Ovary (tissue), 10 donors: ENCODE measurements at places on chromosomes 1 and 21.

DNA sequence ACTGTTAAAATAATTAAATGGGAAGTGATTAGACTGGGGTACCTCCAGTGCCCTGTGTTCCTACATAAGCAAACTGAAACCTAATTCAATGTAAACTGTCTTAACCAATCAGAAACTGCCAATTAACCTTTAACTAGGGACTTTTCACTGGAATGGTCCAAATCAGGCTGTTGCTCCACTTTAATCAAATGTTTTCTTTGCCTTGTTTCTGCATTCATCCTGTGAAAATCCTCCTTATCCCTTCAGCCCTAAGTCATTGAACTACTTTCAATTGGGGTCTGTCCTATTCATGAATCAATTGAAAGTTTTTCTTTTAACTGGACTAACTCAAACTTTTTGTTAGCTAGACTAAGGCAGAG, 5.1 kb upstream of the FUBP1 start:
- H3K4me3 ChIP-seq: no peak overlapping the region
- H3K4me1 ChIP-seq: peaks cover 1% of the 10 kb centered on the region
- H3K36me3 ChIP-seq: no peaks in the 10 kb centered on the region
- H3K27ac ChIP-seq: no peak overlapping the region
- no peaks in the 10 kb centered on the region for H3K27me3 ChIP-seq

DNA sequence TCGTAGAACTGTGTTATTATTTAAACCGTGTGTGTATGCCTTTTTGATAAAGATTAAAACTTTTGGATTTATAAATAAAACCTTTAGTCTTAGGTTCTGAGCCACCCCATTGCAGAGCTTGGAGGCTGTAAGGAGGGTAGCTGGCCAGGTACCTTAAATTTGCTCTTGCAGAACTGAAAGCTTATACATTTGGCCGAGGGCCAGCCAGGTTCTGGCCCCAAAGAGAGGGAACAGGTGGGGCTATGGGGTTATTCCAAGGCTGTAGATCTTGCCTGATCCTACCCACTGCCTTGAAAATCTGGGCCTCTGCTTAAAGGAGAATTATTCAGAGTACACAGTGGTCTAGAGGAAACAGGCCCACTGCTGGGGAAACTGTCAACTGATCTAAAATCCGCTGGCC, 59.6 kb downstream of the CAMK2N1 start:
- H3K36me3 ChIP-seq: no peaks in the 10 kb centered on the region
- H3K27ac ChIP-seq: no peak overlapping the region
- no peaks in the 10 kb centered on the region for H3K27me3 ChIP-seq
- no peak for DNase-seq
- H3K4me3 ChIP-seq: no peak overlapping the region
- no peaks in the 10 kb centered on the region for H3K4me1 ChIP-seq

GRCh38 chr1:24931146-24931467, 1.0 kb upstream of the RUNX3 start:
- H3K4me3 ChIP-seq: no peak overlapping the region
- DNase-seq: no peak
- H3K4me1 ChIP-seq: no peaks in the 10 kb centered on the region
- no peaks in the 10 kb centered on the region for H3K36me3 ChIP-seq
- H3K27ac ChIP-seq: no peak overlapping the region

DNA sequence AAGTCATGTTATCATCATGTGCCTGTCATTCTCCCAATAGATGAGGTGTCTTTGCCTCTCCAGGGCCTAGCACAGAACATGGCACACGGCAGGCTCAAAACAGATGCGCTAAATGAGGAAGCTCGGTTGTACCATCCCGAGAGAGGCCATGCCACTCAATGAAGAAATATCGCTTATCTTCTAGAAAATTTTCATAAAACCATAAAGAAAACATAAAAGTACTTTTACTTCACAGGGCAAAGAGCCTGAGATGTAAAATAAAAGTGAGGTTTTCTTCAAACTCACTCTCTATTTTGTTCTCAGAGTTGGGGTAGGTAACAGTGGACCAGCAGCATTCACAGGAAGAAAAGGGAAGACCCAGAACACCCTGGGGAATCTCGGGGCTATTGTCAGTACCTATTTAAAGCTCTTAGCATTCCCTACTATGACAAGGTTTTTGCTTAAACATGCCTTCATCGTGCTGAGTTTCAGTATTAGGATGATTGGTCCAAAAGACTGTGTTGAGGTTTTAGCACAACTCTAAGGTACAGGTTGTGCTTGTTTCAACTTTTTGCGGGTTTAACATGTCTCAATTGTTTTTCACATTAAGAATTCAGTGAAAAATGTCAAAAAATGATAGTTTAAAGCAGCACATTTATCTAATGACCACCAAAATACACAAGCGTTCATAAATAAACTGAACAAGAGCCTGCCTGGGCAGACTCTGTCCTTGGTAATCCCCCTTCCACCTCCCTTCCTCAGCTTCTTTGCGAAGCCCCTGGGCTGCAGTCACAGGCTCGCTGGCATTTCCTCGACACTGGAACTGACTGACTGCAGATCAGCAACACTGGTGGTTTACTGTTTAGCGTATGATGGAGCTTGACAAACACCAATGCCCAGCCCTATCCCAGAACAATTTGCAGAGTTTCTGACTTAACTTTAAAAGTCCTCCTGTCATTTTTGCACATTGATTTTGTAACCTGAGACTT, 55.6 kb downstream of the COQ8A start:
- no peak overlapping the region for H3K27ac ChIP-seq
- peaks cover under 1% of the 10 kb centered on the region for H3K4me1 ChIP-seq
- no peak for DNase-seq
- no peaks in the 10 kb centered on the region for H3K36me3 ChIP-seq

- H3K27me3 ChIP-seq: no peaks in the 10 kb centered on the region
- DNase-seq: no peak
- H3K27ac ChIP-seq: no peak overlapping the region
- H3K4me3 ChIP-seq: peak overlapping the region; percentile 80
Observed at GRCh38 chr1:149884433-149885338, 14.7 kb upstream of the BOLA1 start.

- no peaks in the 10 kb centered on the region for H3K36me3 ChIP-seq
- peaks cover 3% of the 10 kb centered on the region for H3K4me1 ChIP-seq
- no peak overlapping the region for H3K27ac ChIP-seq
- no peaks in the 10 kb centered on the region for H3K27me3 ChIP-seq
- no peak overlapping the region for H3K4me3 ChIP-seq
Observed at GRCh38 chr1:81848880-81849682, 48.3 kb downstream of the ADGRL2 start.

DNA sequence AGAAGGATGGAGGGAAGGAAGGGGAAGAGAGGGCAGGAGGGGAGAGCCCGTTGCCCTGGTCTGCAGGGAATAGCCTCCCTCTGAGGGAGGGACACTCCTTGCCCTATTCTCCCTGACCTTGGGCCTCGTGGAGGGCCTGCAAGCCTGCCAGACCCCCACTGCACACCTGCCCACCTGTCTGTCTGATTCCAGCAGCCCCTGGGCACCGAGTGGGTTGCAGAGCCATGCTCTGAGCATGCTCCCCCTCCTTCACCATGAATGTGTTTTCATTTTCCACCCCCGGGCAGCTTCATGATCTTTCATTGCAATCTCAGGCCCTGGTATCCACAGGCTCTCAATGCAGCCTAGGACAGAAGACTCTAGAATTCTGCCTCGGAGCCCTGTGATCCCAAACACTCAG, 5.1 kb upstream of the NPHP4 start:
- H3K27ac ChIP-seq: no peak overlapping the region
- H3K36me3 ChIP-seq: no peaks in the 10 kb centered on the region
- no peaks in the 10 kb centered on the region for H3K27me3 ChIP-seq

DNA sequence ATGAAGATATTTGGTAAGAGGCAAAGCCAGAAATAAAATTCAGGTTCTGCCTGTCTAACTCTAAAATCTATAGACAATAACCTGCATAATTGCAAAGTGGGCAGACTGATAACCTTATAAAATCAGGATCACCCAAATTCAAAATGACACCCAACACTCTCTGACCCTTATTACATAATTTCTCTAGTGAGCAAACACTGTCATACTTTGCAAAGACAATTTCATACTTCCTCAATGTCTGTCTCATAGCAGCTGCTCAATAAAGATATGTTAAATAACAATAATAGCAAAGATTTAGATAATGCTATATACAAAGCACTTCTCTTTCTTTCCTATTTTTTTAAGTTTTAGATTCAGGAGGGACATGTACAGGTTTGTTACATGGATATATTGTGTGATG, 118.5 kb downstream of the UCHL5 start:
- no peaks in the 10 kb centered on the region for H3K36me3 ChIP-seq
- no peak overlapping the region for H3K27ac ChIP-seq
- H3K27me3 ChIP-seq: no peaks in the 10 kb centered on the region
- no peak overlapping the region for H3K4me3 ChIP-seq
- no peak for DNase-seq

DNA sequence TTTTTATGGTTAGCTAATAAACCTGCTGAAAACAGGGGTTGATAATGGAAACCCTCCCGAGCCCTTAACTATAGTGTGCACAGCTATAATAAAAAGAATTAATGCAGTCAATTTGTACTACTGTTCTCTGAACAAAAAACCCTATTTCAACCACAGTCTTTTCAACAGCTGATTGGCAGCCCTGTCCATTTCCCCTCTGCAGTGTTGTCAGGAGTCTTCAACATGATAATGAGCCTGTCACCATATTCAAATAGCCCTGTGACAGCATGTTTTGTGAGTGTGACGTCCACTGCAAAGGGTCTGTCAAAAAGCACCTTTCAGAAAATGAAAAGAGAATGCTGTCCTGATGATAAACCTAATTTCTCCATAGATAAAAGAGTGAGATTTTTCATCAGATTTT, 92.7 kb downstream of the ESRRG start:
- no peak overlapping the region for H3K27ac ChIP-seq
- no peak for DNase-seq
- H3K4me3 ChIP-seq: no peak overlapping the region
- no peaks in the 10 kb centered on the region for H3K36me3 ChIP-seq

DNA sequence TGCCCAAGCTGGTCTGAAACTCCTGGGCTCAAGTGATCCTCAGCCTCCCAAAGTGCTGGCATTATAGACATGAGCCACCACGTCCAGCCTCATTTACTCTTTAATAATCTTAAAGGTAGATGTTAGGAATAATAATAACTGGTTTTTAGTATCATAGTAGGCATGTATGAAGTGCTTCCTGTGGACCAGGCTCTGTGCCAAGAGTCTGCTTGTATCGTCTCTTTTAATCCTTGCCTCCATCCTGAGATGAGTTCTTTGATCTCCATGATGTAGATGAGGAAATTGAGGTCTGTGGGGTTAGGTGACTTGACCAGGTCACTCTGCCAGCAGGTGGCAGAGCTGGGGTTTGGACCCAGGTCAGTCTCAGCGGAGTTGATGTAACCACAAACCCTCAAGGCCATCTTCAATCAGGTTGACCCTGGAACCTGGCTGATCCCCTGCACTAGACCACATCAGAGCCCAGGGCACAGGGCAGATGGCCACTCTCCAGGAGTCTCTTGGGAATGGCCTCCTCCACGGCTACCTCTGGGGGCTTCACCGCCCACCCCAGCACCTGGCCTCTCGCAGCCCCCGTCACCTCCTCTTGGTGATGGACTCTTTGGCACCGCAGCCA, 11.3 kb downstream of the EFHD2 start:
- peaks cover 8% of the 10 kb centered on the region for H3K4me1 ChIP-seq
- no peaks in the 10 kb centered on the region for H3K36me3 ChIP-seq
- H3K27ac ChIP-seq: no peak overlapping the region
- no peaks in the 10 kb centered on the region for H3K27me3 ChIP-seq

DNA sequence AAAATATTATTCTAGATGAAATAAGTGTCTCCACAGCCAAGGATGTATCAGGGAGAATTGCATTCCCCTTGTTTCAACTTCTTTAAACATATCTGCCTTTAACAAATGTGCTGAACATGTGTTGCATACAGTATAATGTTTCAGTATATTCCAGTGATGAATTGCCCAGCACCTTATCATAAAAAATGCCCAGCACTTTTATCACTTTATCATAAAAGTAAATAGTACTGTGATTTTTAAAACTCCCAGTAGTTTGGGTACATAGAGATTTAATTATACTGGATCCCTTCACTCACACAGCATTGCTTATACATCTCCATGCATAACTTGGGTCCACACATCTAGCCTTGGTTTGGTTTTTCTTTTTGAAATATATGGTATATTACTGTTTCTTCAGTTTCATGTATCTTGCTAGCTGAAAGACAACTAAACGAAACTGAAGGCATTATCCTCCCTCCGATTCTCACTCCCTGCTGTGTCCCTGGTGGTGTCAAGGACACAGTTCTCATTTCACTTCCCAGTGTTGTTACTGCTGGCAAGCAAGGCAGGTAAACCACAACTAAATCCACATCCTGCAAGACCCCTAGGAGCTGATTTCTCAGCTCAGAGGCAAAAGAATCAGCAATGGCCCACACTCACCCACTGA, 118.2 kb upstream of the SLC44A3 start:
- no peak overlapping the region for H3K4me3 ChIP-seq
- no peaks in the 10 kb centered on the region for H3K36me3 ChIP-seq
- no peak overlapping the region for H3K27ac ChIP-seq
- H3K4me1 ChIP-seq: peaks cover 6% of the 10 kb centered on the region

DNA sequence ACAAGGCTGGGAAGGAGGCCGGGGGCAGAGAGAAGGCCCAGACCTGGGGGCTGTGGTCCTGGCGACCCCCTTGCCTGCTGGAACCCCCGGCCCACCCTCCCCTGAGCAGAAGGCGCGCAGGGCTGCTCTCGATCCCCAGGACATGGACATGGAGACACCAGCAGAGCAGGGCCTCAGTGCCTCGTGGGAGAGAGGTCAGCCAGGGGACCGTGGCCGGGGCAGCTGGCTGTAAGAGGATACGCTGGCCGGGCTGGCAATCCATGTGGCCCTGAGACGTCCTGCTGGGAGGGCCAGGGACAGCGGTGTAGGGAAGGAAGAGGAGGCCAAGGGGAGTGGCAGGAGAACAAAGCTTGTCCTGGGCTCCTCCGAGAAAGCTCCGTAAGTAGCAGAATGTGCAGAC, 132.2 kb downstream of the CASZ1 start:
- no peak for DNase-seq
- peak overlapping the region; percentile 67 for H3K27ac ChIP-seq
- H3K36me3 ChIP-seq: no peaks in the 10 kb centered on the region
- no peak overlapping the region for H3K4me3 ChIP-seq
- H3K27me3 ChIP-seq: no peaks in the 10 kb centered on the region

DNA sequence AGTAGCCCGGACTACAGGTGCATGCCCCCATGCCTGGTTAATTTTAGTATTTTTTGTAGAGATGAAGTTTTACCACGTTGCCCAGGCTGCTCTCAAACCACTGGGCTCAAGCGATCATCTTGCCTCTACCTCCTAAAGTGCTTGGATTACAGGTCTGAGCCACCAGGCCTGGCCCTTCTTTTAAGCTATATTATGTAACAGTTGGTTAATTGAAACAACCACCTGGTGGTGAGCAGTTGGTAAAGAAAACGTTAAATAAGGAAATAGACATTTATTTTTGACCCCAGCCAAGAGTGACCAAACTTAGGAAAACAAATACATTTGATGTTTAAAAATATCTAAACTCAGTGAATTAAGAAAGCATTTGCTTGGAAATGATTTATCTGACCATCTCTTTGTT, 12.1 kb upstream of the PDC start:
- no peaks in the 10 kb centered on the region for H3K4me1 ChIP-seq
- DNase-seq: no peak
- H3K36me3 ChIP-seq: no peaks in the 10 kb centered on the region

- H3K27ac ChIP-seq: no peak overlapping the region
- H3K27me3 ChIP-seq: no peaks in the 10 kb centered on the region
- no peaks in the 10 kb centered on the region for H3K4me1 ChIP-seq
- DNase-seq: no peak
- no peak overlapping the region for H3K4me3 ChIP-seq
- no peaks in the 10 kb centered on the region for H3K36me3 ChIP-seq
Observed at GRCh38 chr1:37630426-37631028, 4.2 kb downstream of the RSPO1 start.
